Fibroblast of villous mesenchyme (primary cell): ENCODE measurements at places on chromosomes 7 and 10.

- DNase-seq = no peak
These were observed 28.9 kb upstream of the DNMBP start for GRCh38 chr10:100038561-100039071.

GRCh38 chr7:47905076-47905920, 43.0 kb downstream of the PKD1L1 start:
- DNase-seq = no peak

- DNase-seq = peak; percentile 23
These were observed 1.9 kb downstream of the DKK1 start for GRCh38 chr10:52316001-52316400.

- DNase-seq = peak; percentile 86
These were observed 9.3 kb upstream of the CHCHD1 start for GRCh38 chr10:73772281-73773151.

GRCh38 chr10:115043719-115044118, 49.4 kb upstream of the ATRNL1 start:
- no peak for DNase-seq
